Pulmonary artery endothelial cell (primary cell): ENCODE measurements at places on chromosomes 6 and 20.

- no peak for DNase-seq
Measured at GRCh38 chr20:47544852-47545251, 43.2 kb downstream of the NCOA3 start.

DNA sequence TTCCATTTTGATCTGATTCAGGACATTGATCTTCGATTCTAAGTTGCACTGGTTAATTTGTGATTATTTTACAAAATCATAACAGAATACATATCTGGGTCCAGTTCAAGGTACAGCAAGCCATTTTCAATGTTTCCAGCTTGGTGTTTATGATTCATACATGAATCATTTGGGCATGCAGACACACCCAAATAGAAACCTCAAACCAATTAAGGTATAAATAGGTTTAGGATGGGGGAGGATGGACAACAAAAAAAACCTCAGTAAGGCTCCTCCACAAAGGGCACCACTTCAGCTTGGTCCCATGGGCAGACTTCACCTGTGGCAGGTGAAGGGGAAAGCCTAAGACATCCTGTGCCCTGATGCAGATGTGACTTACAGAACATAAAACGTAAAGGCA lies 192.7 kb downstream of the KHDC1L start:
- no peak for DNase-seq

- no peak for DNase-seq
Measured at GRCh38 chr6:83708546-83708969, 343 bp downstream of the SNAP91 start.

DNA sequence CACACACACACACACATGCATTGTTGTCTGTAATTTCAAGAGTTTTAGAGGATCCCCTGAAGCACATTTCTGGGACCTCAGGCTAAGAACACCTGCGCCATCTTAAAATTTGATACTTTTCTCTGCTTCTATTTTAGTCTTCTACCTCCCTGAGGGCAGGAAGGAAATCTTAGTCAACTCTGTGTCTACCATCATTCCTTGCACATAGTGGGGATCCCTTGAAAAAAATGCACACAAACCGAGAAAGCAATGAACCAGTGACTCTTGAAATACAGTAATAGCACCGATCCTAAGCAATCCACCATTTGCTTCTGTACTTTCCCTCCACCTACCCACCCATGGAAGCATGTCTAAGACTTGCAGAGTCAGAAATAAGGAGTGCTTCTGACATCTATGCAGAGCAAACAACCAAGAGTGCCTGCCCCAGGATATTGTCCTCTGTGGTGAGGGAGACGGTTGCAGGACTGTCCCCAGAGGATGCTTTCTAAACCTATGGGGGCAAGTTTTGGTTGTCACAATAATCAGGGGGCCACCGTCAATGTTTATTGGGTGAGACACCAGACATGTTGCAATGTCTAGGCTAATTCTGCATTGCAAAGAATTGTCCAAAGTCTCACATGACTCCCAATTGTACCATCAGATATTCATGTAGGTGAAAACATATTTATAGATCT lies 208.0 kb upstream of the TAB2 start:
- DNase-seq: no peak

- no peak for DNase-seq
Measured at GRCh38 chr6:156699017-156699421, 78.2 kb upstream of the ARID1B start.

- no peak for DNase-seq
Measured at GRCh38 chr6:22907085-22907484, 337.7 kb downstream of the HDGFL1 start.

GRCh38 chr20:536426-537010 lies 7.1 kb downstream of the CSNK2A1 start:
- no peak for DNase-seq

DNA sequence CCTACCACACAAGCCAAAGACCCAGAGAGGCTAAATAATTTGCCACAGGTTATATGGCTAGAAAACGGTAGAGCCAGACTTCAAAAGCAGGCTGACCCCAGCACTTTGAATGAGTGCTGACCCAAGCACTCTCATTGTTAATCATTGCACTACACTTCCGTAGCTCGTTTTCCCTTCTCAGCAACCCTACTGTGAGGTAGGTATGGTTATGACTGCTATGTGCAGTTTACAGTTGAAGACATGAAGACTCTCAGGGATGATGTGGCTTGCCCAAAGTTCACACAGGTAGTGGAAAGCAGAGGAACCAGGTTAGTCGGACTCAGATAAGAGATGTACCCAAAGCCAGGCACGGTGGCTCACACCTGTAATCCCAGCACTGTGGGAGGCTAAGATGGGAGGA lies 33.5 kb upstream of the RIMS4 start:
- DNase-seq: no peak

- DNase-seq: no peak
Measured at GRCh38 chr6:157747370-157747769, 75.7 kb upstream of the SNX9 start.

DNA sequence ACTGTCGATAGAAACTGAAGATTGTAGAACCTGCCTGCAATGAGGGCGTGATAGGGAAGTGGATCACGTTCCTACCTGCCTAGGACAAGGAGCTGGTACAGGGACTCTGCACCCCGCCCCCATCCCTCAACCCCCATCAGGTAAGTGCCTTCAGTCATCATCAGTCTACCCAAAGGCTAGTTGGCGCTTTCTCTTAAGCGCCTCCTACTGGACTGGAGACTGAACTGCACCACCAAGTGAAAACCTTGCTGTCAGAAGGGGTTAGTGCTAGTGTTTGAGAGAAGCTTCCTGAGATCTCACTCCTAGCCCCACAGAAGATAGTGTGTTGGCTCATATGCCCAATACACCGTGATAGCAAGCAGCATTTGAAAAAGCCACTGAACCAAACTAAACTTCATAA lies 706.5 kb upstream of the MAN1A1 start:
- no peak for DNase-seq

GRCh38 chr6:84860920-84861319 lies 96.5 kb upstream of the TBX18 start:
- DNase-seq: no peak

DNA sequence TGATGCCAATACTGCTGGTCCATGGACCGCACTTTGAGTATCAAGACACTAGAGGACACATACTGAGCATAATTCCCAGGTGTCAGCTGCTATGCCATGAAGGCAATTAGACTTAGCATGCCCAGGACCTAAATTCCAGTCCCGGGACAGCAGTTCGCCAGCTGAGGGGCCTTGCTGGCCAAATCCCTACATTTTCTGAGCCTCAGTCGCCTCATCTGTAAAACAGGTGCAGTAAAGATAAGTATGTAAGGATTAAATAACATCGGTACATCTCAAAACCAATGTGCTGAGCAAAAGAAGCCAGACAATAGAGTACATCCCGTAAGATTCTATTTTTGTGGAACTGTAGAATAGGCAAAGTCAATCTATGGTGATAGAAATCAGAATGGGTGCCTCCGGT lies 1.0 kb downstream of the BFSP1 start:
- DNase-seq: no peak

- DNase-seq: no peak
Measured at GRCh38 chr6:127484212-127484863, 25.1 kb upstream of the KIAA0408 start.

DNA sequence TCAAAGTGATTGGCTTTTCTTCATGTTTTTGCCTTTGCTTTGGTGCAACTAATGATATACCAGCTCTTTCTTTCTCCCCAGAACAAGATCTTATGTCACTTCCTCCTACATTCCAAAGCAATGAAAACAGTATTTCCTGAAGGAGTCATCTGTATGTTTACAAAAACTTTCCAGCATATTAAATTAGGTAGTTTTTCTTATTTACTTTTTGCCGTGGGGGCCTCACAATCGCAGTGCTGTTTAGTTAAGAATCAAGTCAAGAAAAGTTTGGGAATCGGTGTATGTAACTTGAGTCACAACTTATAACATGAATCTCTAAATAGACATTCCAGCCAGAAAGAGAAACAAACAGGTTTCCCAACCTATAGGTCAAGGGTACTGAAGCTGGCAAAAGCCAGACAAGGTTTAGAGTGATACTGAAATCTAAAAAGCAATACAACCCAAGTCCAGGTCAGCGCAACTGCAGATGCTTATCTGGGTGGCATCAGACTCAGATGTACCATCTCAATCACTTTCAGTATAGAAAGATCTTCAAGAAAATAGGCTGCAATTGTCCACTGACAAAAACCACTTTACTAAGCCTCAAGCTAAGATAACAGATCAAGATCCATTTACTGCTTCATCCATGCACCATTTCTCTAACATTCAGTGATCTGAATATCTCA lies 63.6 kb downstream of the IPCEF1 start:
- DNase-seq: peak; percentile 73

GRCh38 chr6:133083248-133083967 lies 157.7 kb upstream of the EYA4 start:
- no peak for DNase-seq

GRCh38 chr6:49552596-49552995 lies 2.1 kb downstream of the C6orf141 start:
- no peak for DNase-seq

DNA sequence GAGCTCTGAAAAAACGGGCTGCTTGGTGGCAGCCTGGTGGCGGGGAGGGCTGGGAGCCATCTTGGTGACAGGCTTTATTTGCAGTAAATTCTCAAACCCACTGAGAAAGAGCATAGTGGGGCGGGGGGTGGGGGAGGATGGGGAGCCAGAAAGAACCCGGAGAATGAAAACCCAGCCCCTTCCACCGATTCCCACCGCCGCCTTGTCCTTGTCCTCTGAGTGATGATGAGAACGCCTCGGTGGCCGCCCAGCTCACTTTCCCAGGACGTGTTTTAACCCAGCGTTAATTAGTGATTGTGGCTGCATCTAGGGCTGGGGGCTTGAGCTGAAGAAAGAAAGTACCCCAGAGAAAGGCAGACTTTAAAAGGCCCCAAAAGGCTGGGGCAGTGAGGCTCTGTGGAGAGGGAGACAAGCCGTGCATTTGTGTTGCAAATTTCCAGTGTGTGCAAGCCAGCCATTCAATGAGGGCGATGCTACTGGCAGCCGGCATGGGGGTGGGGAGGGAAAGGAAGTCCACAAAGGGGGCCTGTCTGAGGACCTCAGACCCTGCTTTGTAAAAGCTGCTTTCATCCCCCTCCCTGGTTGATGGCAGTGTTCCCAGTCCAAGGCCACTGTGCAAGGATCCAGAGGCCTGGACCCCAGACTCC lies 6.2 kb upstream of the GHRH start:
- DNase-seq: no peak

GRCh38 chr6:137044366-137045221 lies at the start of gene IL20RA:
IL20RA (minus strand) TSS chr6:137044965; CDS start chr6:137044728, 237 bp downstream.
- no peak for DNase-seq

DNA sequence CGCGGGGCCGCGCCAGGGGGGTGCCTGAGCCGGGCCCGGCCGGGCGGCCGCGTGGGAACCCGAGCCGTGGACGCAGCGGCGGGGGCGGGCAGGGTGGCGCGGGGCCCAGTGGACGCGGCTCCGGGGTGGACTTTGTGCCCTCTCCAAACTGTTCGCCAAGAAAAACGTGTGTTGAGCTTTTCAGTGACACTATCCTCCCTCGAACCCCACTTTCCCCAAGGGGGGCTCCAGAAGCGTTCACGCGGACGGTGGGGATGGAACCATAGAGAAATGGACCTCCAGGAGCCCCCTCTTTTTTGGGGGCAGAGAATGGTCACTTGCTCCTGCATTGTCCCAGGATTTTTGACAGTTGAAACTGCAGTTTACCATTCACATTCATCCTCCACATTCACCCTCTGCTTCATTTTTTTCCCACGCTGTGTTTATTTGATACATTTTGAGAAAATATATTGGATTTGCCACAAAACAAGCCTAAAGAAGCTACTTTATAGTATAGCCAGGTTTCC lies 2.9 kb upstream of the HIVEP1 start:
- no peak for DNase-seq

GRCh38 chr6:169669889-169670288 lies 31.9 kb downstream of the WDR27 start:
- peak; percentile 89 for DNase-seq

GRCh38 chr6:3290149-3290930 lies 31.6 kb downstream of the PSMG4 start:
- no peak for DNase-seq

DNA sequence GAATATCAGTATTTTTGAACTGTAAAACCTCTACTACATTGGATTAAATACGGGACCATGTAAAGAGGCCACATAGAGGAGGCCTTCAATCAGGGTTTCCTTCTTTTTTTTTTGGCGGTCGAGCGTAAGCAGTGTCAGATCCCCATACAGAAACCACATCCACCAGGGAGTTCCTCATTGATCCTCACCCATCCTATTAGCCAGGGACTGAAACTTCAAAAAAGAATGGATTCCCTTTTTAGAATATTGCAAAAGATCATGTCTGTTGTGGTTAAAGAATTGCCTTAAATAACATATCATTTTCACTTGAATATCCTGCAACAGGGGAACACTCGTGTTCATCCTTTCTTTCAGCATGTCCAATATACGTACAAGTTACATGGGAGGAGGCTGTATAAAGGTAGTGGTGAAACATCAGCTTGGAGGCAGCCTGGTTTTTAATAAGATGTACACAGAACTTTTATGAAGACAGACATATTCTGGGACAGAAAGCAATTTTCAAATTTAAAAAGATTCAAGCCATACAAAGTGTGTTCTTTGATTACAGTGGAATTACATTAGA lies 96.1 kb downstream of the PPP1R14C start:
- DNase-seq: no peak

DNA sequence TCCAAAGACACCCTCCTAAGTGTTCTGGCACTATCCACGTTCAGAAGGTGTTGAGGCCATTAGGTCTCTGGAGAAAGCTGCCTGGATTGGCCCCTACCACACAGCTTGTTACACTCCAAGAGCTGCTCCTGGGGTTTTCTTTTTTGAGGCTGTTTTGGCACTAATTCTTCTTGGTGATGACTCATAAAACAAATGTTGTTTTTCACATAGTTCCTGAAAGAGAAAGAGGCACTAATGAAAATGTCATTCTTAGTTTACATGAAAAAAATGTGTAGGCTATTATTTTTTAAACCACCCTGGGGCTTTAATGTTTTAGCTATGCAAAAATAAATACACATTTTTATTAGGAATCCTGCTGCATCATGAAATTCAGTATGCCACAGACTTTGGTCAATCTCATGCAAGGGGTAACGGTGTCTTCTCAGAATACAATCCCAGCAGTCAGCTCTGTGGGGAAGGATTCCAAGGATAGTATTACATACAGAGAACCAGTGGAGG lies 38.1 kb downstream of the TBPL1 start:
- peak; percentile 10 for DNase-seq

DNA sequence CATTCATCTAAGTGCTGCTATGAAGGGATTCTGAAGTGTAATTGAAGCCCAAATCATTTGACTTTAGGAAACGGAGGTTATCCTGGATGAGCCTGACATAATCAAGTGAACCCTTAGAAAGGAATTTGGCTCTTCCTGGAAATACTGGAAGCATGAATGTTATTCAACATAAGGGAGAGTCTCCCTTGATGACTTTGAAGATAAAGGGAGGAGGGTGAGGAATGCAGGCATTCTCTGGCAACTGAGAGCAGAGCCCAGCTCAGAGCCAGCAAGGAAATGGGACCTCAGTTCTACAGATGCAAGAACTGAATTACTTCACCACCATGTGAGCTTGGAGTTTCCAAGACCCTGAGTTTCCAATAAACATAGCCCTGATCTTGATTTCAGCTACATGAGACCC lies 168.2 kb downstream of the DLL1 start:
- no peak for DNase-seq
